ENCODE measurements at places on chromosomes 6 and 20.

DNA sequence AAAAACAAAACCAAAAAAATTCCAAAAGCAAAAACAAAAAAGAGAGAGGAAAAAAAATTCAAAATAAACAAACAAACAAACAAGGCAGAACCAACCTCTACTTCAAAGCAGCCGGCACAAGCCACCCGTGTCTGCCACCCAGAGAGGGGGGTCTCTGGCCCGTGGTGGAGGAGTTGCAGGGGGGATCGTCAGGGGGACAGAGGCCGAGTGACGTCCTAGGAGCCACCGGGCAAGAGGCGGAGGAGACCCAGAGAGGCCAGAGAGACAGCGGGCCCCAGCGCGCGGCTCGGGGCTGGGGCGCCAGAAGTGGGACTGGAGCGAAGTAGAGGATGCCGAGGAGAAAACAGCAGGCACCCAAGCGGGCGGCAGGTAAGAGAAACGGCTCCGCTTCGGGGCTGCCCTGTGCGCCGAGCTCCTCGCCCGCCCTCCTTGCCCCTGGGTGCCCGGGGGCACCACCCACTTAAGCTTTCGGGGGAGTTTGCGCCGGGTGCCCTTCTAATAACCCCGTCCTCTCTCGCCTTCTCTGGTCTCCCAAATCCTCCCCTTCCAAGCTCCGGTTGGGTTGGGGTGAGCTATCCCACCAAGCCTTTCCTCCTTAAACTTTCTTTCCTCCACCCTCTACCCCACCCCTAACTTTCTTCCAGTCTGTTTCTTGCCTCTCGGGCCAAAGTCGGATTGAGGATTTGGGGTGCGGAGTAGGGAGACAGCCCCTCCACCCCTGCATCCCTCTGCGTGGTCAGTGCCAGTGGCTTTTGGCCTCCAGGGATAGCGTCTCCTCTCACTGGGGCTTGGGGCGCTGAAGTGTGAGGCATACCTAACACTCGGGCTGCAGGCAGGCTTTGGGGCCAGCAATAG, 1.0 kb downstream of the TSHZ2 start:
- peak; percentile 36 for DNase-seq

GRCh38 chr6:32920715-32921114, 20.1 kb downstream of the HLA-DMB start:
- no peak for DNase-seq

- DNase-seq, result no peak
Observed at GRCh38 chr6:10269814-10270472, 144.9 kb downstream of the TFAP2A start.

DNA sequence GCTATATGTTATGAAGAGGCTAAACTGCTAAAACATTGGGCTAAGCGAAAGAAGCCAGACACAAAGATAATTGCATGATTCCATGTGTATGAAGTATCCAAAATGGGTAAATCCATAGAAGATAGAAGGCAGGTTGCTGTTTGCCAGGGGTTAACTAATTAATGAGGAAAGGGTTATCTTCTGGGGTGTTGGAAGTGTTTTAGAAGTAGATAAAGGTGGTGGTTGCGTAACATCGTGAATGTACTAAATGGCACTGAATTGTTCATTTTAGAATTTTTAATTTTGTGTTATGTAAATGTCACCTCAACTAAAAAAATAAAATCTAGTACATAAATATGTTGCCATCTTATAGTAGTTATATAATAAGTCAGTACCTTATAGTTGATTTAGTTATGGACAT, 104.4 kb upstream of the ADGRF4 start:
- DNase-seq, result no peak

- no peak for DNase-seq
Observed at GRCh38 chr6:133360194-133360593, 119.0 kb downstream of the EYA4 start.

DNA sequence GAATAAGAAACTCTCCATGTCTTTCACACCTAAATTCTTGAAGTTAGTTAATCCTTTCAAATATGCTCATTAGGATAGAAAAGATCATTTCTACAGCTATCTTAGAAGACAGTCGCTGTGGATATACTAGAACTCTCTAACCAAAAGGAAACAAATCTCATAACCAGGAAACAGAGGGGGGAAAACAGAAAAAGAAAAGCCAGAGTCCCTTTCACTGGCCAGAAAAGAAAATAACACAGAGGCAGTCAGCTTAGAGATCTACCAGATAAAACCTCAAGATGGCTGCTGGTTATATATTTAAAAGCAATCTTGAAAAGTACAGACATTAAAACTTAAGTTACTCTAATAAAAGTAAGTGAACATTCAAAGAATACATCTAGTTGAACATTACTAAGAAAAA, 19.6 kb downstream of the NUP153 start:
- DNase-seq, result no peak

DNA sequence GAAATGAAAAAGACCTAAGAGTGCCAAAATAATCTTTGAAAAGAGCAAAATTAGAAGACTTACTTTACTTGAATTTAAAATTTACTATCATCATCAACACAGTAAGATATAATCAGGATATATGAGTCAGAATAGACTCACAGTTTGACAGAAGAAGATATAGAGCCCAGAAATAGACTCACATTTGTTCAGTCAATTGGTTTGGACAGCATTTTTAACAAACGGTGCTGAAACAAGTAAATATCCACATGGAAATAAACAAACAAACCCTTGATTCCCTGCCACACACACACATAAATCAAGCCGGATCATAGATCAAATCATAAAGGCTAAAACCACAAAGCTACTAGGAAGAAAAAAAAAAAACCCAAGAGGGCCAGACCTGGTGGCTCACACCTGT, 291.1 kb downstream of the ADGRG6 start:
- DNase-seq, result no peak

DNA sequence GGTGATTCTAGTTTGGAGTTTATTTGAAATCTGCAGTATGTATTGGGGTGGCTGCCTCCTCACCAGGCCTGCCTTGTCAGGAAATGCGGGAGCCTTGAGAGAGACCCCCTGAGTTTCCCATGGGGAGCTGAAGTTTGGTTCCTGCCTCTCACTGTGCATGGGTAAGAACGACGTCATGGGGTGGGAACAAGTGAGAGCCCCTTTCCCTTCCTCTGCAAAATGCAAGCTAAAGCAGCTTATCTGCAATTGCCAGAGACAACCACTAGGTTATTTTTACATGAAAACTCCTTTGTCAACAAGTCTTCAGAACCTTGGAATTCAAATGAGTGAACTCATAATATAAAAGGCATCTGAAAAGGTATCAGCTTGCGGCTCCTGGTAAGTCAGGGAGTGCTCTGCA, 58.4 kb downstream of the TMEM170B start:
- no peak for DNase-seq

- no peak for DNase-seq
Observed at GRCh38 chr20:53226826-53227225, 254.7 kb downstream of the TSHZ2 start.

- no peak for DNase-seq
Observed at GRCh38 chr6:33321227-33321626, 3.7 kb upstream of the ZBTB22 start.

DNA sequence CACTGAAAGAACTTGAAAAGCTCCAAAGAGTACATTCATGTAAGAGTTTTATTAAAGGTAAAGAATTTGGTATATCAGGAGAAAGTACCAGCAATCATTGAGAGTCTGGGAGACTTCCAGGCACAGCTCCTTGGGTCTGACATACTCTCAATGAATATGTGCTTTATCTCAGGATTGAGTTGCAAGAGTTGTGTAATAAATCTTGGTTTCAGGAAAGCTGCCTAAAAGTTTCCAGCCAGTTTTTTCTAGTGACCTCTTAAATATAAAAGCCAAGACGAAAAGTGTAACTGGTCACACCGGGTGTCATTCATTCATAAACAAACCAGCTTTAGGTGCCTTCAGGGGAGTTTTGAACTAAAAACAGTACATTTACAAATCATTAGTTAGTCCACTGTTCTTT, 21.6 kb upstream of the GJA1 start:
- DNase-seq, result no peak

DNA sequence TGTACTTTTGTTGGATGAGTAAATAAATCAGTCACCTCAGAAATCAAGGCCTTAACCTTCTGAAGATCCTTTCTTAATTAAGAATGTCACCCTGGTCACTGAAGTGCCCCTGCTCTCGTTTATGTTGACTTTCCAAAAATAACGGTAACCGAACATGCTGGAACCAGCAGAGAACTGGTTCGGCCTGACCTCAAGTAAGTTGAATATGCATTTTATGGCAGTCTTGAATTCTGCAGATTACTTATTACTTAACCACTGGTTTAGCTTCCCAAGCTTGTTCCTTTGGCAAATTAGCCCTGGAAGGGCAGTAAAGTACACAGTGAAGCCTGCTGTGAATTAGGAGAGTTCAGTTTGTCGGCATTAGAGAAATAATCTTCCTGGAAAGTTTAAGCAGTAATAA, 12.2 kb downstream of the MAPRE1 start:
- no peak for DNase-seq

GRCh38 chr6:5093231-5094015, 8.3 kb downstream of the PPP1R3G start:
- DNase-seq, result no peak

GRCh38 chr6:157244175-157244574, 79.1 kb downstream of the TMEM242 start:
- no peak for DNase-seq

DNA sequence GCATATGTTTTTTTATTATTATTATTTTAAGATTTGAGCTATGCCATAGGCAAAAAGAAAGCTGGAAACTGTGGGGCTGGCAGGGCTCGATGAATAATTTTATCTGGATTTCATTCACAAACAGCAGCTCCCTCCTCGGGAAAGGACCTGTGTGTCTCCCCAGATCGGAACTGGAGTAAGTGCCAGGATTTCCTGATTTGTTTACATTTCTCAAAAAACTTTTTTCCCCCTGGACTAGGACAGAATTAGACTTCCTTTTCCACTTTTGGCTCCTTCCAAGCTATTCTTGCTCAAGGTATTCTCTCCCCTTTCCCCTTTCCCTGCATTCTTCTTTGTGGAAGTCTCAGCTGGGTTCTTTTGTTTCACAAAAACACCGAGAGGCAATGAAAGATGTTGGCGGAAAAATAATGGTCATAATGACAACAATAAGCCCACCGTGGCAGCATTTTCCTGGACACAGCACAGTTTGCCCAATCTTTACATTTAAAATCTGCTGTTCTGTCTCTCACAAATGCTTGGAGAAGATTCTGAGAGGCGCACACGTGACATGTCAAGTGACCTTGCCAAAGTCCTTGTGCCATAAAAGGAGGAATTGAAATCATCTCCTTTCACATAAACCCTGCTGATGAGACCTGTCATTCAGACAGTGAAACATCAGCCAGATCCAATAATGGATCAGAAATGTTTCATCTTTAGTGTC, 85.8 kb upstream of the PREP start:
- no peak for DNase-seq

- DNase-seq, result no peak
Observed at GRCh38 chr6:136964398-136964797, 42.3 kb downstream of the SLC35D3 start.

DNA sequence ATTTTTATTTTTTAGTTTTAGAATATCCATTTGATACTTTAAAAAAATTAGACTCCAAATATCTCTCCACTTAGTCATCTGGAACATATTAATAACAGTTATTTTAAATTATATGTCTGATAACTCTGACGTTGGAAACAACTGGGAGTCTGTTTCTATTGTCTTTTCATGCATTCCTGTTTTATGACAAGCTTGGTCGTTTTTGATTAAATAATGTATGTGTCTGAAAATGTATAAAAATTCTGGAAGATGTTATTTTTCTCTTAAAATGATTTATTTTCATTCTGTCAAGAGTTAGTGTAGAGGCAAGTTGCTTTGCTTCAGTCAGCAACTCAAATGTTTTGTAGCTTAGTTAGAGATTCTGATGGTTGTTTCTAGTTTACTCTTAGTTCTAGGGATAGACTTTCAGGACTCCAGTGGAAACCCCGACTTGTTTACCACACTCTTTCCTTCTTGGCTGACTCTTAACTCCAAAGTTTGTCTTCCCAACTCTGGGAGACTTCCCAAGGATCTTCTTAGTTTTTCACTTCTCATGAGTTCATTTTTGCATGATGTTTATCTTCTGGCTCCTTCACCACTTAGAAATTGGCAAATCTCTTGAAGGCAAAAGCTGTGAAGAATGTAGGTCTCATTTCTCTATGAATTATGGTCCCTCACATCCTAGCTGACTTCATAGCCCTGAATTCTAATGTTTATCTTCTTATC, 190.9 kb downstream of the LAMA2 start:
- no peak for DNase-seq

DNA sequence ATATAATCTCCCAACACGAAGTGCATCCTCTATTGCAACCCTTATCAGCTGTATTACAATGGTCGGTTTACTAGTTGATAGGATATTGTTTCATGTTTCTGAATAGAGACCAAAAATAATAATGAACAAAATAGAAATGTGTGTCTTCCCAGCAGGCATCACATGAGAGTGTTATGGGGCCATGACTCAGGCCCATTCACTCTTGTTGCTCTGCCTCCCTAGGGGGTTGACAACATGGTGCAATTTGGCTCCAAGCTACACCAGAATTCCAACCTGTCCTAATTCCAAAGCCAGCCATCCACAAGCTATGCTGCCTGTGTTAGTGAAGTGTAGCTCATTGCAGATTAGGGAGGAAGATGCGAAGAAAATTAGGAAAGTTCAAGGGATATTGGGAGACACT, 13.1 kb upstream of the SAYSD1 start:
- no peak for DNase-seq

DNA sequence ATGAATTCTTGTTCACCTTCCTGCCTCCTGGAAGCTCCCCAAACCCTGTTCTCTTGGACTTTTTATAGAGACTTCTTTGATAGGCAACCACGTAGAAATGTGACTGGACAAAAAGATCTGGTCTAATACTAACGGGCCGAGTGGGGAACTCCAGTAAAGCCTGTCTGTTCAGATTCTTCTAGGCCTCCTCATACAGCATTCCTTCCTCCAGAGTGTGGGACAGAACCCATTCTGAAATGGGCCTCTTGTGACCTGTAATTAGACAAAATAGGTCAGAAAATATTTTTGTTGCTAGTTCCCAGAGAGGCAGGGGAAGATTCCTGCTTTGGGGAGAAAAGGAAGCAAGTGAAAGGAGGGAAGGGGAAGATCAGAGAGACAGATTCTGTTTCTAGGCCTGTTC, 374.3 kb downstream of the CDH26 start:
- no peak for DNase-seq

DNA sequence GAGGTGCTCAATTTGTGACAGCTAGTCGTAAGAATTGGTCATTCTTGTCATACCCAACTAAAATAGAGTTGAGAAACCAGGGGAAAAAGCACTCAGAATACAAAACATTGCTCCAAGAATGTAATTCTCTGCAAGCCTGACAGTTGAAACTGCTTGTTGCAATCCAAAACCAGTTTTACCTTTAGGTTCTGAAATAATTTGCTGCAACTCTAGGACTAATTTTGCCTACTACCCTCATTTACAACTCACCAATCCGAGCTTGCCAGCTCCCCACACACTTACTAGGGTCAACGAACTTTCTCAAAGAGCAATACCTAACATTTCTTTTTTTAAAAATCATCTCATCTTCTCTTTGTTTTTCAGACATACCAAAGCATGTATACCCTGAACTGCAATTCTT, 29.7 kb downstream of the LIN28B start:
- DNase-seq, result no peak

GRCh38 chr20:59104831-59105230, 58.8 kb upstream of the ZNF831 start:
- DNase-seq, result no peak

All from activated CD4-positive, CD25-positive, alpha-beta regulatory T cell treated with anti-CD3 and anti-CD28 coated beads, Interleukin-2, amount 50 U/mL, for 72 hours (primary cell).